Stimulated activated naive CD8-positive, alpha-beta T cell treated with anti-CD3 and anti-CD28 coated beads, Interleukin-15, Interleukin-2, amounts not matched to agents 100 U/mL and 50 U/mL, for 24 hours (primary cell): ENCODE measurements at places on chromosomes 2 and 18.

GRCh38 chr2:9445089-9445488, 21.6 kb downstream of the CPSF3 start:
- DNase-seq, result no peak

DNA sequence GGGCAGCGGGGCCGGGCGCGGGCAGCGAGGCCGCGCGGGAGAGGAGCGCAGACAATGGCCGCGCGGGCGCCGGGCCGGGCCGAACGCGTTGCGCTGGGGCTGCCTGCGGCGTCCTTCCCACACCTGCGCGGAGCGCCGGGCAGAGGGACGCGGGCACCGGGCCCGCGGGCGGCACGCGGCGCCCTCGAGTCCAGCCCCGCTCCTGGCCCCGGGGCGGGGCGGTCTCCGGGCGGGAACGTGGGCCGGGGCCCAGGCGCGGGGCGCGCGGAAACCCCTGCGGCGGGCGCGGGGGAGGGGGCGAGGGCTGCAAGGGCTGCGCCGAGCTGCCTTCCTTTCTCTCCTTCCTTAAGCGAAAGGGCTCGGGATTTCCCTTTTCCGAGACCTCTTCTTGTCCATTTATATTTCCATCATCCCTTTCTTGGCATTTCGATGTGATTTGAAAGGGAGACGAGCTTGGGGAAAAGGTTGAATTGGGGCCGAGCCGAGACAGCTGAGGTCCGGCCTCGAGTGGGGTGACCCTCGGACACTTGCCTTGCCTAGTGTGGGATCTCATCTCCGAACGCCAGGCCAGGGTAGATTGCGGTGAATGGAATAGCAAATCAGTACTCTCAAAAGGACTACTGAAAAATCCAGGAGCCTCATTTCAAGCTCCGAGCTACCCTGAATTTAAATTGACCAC, 676 bp downstream of the KLHL23 start:
- peak; percentile 47 for DNase-seq

DNA sequence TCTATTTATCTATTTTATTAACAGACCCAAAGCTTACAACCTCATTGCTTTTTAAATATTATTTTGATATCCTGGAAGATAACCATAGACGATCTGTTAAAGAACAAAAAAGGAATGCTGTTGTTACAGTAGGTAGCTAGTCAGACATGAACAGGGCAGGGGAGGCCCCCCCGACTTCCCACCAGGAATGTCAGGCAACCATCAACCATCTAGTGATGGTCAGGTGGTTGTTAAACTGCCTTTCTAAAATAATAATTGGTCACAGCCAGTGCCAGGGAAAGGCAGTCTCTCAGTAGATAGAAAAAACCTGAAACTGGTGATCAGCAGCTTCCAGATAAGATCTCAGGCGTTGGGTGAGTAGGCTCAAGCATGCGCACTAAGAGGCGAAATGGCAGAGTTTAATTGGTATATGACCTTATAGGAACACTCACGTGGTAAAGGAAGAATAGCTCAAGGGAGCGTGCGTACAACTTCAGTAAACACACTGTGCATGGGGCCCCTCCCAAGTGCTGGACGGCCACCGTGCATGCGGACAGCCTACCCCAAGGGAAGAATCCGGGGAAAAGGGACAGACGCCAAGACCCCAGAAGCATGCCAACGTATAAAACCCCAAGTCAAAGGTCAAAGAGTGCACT, 32.5 kb upstream of the CCL20 start:
- DNase-seq, result no peak

DNA sequence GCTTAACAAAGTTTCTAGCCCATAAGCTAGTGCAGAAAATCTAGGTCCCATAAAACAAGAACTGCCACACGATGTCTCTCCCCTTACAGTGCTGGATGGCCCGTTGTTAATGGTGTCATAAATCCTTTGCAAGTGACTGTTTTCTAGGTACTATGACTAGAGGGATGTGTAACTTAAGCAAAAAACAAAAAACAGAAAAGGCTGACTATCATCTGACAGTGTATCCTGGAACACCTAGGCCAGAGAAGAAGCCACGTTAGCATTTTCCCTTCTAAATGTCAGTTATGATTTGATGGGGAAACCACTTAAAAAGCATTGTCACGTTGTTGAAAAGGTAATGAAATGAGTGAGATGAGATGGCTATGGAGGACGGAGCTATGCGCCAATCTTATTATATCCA, 2.4 kb downstream of the CASP8 start:
- no peak for DNase-seq

DNA sequence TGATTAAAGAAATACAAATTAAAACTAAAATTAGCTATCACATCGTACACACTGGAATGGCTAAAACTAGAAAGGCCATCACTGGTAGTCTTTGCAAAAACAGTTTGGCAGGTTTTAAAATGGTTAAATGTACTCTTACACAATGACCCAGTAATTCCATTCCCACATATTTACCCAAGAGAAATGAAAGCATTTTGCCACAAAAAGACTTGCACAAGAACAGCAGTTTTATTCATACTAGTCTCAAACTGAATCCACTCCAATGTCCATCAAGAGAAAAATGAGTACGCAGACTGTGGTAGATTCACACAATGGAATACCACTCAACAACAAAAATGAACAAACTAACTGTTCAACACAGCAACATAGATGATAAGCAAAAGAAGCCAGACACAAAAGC, 29.1 kb downstream of the SP140L start:
- DNase-seq, result no peak

DNA sequence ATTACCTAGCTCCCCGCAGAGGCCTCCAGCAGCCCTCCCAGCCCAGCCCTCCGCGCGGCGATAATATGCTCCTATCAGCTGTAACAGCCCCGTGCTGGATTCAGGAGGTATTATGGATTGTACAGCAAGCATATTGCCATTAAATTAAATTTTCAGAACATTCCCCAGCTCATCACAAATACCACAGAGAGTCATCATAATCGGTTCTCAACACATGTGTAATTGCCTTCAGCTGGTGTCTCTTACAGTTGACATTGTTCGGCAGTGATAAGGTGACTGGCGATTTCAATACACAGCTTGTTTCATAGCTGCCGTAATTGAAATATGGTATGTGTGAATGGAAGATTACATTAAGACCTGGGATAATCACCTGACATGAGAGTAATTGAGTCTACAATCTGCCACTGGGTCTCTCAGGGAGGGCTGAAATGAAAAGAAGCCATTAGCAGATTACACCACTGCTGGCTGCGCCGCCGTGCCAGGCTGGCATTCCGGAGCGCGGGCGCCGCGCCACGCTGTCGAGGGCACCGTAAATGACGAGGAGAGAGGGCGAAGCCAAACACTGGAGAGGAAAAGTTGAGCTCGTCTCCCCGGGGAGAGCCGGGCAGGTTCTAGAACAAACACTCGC, 549.4 kb upstream of the SALL3 start:
- no peak for DNase-seq

GRCh38 chr2:40113272-40113968, 334.4 kb upstream of the THUMPD2 start:
- no peak for DNase-seq

- DNase-seq, result no peak
These were observed 371.6 kb downstream of the TGIF1 start for GRCh38 chr18:3821524-3821923.

GRCh38 chr2:85215448-85216401, 82.5 kb downstream of the TCF7L1 start:
- DNase-seq, result no peak

DNA sequence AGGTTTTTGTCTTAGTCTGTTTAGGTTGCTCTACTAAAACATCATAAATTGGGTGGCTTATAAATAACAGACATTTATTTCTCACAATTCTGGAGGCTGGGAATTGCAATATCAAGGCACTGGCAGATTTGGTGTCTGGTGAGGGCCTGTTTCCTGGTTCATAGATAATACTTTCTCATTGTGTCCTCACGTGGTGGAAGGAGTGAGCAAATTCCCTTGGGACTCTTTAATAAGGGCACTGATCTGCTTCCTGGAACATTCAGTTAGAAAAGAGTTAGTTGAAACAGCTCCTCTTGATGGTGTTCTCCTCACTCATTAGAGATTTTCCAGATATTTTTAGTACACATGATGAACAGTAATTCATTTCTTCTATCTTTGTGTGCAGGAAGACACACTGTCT, 22.3 kb downstream of the COL4A3 start:
- no peak for DNase-seq

GRCh38 chr2:204842068-204842467, 296.8 kb downstream of the PARD3B start:
- no peak for DNase-seq

GRCh38 chr2:199449956-199450355, 7.8 kb downstream of the SATB2 start:
- no peak for DNase-seq

DNA sequence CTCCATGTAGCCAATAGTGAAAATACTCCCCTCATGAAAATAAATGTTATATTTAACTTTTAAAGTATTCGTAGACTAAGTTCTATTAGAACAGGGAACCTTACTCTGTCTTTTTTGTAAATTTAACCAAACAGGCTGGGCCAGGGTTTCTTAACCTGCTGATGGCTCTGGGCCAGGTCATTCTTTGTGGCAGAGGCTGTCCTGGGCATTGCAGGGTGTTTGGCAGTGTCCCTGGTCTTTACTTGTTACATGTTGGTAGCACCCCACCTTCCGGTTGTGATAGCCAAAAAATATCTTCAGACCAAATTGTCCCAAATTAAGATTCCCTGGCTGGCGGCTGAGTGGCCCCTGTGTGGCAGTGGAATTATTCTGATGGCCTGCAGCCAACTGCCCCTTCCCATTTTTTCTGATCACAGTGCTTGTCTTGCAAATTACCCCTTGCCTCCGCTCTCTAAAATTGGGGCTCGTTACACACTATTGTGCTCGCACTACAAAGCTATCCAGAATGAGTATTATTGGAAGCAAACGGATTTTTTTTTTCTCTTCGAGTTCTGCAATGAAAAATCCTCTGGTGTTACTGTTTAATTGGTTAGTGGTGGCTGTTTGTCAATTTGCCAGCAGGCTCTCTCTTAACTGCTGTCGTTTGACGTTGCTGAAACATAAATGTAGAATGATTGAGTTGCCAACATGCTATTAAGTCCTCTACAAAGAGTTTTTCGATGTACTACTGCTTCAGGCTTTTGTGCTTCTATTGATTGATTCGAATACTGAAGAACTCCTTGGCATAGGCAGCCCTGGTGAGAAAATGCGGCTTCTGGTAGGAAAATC, 216.9 kb downstream of the SH3RF3 start:
- no peak for DNase-seq

- DNase-seq, result no peak
These were observed 309.7 kb downstream of the IRS1 start for GRCh38 chr2:226489775-226490541.

DNA sequence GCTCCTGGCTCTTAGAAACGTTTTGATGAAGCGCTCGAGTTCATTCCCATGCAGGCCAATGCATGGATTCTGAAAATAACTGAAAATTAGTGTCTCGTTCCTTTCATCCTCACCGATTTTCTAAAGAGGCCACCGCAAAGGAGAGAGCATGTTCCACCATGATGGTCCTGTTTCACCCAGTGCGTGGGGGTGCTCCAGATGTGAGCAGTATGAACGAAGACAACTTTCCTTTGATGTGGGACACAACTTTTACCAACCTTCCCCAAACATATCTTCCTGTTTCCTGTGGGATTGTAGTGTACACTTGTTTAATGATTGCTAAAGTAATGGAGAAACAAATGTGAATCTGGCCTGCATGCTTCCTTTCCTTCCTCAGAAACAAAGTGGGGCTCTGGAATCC, 114.5 kb downstream of the PRPF40A start:
- no peak for DNase-seq

DNA sequence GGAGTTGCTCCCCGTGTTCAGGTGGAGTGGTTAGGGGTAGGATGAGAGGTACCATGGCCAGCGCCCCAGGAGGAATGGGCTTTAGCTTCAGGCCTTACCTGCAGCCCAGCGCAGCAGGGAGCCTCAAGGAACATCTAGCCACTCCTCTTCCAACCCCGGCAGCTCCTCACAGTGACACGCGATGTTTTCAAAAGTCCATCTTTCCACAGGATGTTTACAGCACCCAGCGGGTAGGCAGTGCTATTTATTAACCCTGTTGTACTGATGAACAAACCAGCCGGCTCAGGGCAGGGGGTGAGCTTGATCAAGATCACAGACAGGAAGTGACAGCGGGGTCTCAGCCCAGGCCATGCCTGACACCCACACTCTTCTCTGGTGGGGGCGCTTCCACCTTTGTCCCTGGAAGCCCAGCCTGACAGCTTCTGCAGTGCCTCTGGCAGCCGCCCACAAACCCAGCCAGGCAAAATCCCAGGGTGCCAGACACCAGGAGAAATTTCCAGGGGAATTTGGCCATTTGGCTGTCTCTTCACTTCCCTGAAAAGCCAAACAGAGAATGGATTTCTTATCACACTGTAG, 18.4 kb upstream of the PRLH start:
- DNase-seq, result no peak

GRCh38 chr2:50065835-50066234, 911.5 kb upstream of the FSHR start:
- no peak for DNase-seq

- no peak for DNase-seq
These were observed 137.5 kb downstream of the COMMD1 start for GRCh38 chr2:62042944-62043343.

DNA sequence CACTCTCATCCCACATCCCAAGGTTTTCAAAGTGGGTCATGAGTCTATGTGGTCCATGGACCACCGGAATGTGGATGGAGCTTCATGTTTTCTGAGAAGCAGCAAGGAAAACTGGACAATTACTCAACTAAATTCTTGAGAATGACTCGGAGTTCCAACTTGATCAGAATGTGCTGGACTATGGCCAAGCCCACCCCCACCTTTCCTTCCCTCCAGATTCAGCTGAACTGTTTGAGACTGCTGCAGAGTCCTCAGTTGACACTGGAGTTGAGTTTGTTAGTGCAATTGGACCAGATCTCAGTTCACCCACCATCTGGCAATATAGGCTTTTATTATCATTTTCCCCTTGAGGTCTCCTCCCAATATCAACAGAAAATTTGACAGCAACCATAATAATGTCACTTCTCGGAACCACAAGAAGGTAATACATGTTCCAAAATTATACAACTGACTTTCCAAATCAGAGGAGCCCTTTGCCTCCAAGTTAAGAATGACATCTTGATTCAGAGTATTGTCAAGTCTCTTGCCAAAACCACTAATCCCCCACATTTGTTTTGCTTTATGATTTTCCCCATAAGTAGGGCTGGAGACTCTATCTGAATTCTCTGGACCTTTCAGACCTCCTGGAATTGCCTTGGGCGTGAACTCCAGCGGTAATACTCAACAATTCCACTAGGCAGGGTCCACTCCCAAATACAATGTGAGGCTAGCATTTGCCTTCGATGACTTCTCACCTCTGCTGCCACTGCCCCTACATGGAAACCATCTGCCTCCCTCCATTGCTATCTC, 8.8 kb downstream of the COL4A4 start:
- DNase-seq, result no peak

DNA sequence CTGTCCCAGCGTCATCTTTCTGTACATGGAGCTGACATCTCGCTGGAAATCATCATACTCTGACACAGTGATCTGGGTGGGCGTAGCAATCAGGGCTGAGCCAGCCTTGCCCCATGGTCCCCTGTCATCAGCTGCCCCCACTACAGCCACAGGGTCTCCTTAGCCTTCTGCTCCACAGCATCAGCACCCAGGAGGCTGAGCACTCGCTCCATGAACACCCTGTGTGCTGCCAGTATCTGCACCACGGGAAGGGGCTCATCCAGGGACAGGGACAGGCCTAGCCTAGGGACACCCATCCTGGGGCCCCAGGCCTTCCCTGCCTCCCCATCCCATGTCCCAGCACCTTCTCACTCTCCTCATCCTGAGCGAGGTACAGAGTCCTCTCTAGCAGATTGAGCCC, 11.4 kb downstream of the ALPG start:
- no peak for DNase-seq
